ENCODE measurements at places on chromosomes 6 and 20. TPM values are rescaled to one million over a fixed set of nuclear protein-coding genes. Genes with fewer than 3 reads are reported as not detected.

- H3K4me3 ChIP-seq = no peak overlapping the region
- H3K4me1 ChIP-seq = no peaks in the 10 kb centered on the region
- H3K36me3 ChIP-seq = peaks cover 16% of the 10 kb centered on the region
- H3K27me3 ChIP-seq = no peaks in the 10 kb centered on the region
Measured at GRCh38 chr20:43537921-43538877, 20.6 kb upstream of the SGK2 start.

DNA sequence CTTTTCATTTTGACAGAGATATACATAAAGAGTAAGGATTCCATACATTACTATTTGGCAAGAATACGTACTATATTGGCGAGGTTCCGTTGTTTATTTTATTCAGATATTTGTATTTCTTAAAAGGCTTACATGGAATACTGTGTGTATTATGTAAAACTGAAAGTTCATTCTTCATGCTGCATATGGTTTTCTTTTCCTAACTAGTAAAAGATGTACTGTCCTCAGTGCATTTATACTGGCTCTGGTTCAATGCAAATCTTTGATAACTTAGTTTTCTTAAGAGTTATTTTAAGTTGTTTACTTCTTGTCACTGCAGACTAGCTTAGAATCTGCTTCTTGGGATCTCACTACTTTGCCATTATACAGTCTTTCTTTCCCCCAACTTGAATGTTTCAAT, 42.0 kb downstream of the ADGRB3 start:
- no peak overlapping the region for H3K27ac ChIP-seq
- no peaks in the 10 kb centered on the region for H3K27me3 ChIP-seq
- H3K36me3 ChIP-seq = no peaks in the 10 kb centered on the region
- DNase-seq = no peak
- no peak overlapping the region for H3K4me3 ChIP-seq
- peaks cover 4% of the 10 kb centered on the region for H3K4me1 ChIP-seq

DNA sequence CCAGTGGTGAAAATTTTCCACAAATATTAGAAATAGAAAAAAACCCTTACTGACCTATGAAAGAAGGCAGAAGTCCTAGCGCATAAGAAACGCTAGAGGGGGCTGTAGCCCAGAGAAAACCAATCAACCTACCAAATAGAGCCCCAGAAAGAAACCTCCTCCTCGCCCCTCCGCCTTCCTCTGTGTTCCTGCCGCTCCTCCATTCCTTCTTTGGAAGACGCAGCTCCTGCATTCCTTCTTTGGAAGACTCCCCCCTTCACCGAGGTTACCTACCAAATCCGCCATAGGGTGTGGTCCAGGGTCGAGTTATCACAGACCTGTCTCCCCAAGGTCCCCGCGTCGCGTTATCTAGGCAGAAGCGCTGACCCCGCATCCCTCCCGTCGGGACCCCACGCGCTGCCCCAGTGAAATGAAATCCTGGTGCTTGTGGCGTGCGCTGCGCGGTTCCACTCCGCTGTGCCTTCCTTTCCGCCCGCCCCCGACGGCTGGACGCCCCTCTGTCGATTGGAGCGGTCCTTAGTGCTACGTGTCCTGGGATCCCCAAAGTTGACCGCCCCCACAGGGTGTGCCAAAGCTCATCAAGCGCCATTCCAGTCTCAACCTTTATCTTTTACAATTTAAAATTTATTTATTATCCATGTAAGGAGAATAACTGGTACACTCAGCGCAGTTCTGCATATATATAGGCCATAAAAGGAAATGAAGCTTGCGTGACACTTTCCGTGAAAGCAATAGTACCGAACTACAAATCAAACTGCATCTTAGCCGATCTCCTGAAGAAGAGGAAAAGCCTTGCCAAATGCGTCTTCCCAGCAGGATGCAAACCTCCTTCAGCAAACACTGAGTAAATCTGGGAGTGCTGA, 13.0 kb downstream of the RPP21 start:
- H3K36me3 ChIP-seq = no peaks in the 10 kb centered on the region
- H3K27me3 ChIP-seq = peaks cover 34% of the 10 kb centered on the region
- H3K27ac ChIP-seq = no peak overlapping the region

The TBP gene
- 28.5 TPM for total RNA-seq

Measured in endodermal cell (in vitro differentiated cells).